ENCODE measurements at places on chromosomes 13 and 19. TPM values are rescaled to one million over a fixed set of nuclear protein-coding genes. Genes with fewer than 3 reads are reported as not detected.

Gene ASF1B
- 117 TPM for total RNA-seq

Gene WASF3
- total RNA-seq = not detected

Gene ZNF57
- 4.6 TPM for total RNA-seq

GRCh38 chr13:22455036-22455435 lies 725.7 kb upstream of the SGCG start:
- H3K27ac ChIP-seq = no peak overlapping the region
- no peak overlapping the region for H3K4me3 ChIP-seq
- DNase-seq = no peak
- H3K36me3 ChIP-seq = no peaks in the 10 kb centered on the region
- H3K4me1 ChIP-seq = no peaks in the 10 kb centered on the region
- H3K27me3 ChIP-seq = no peaks in the 10 kb centered on the region

- H3K4me3 ChIP-seq = no peak overlapping the region
- peaks cover 25% of the 10 kb centered on the region for H3K4me1 ChIP-seq
- H3K36me3 ChIP-seq = no peaks in the 10 kb centered on the region
- H3K27ac ChIP-seq = no peak overlapping the region
- peaks cover 27% of the 10 kb centered on the region for H3K27me3 ChIP-seq
- DNase-seq = no peak
These were observed 7.4 kb upstream of the CEACAM18 start for GRCh38 chr19:51470966-51471365.

GRCh38 chr13:90763476-90764150 lies 583.9 kb upstream of the MIR17HG start:
- H3K4me1 ChIP-seq = no peaks in the 10 kb centered on the region
- H3K4me3 ChIP-seq = no peak overlapping the region
- no peak for DNase-seq

GRCh38 chr13:55410398-55411330 lies 1730.1 kb upstream of the PRR20A start:
- no peaks in the 10 kb centered on the region for H3K36me3 ChIP-seq
- H3K4me3 ChIP-seq = no peak overlapping the region
- H3K27me3 ChIP-seq = no peaks in the 10 kb centered on the region
- no peak overlapping the region for H3K27ac ChIP-seq
- no peak for DNase-seq

Data from activated CD8-positive, alpha-beta memory T cell treated with anti-CD3 and anti-CD28 coated beads, Interleukin-2, amount 10 ng/mL, durations not matched to agents 7 days and 5 days (primary cell).